Posterior vena cava (tissue), 2 donors: ENCODE measurements at places on chromosomes 7 and 10.

DNA sequence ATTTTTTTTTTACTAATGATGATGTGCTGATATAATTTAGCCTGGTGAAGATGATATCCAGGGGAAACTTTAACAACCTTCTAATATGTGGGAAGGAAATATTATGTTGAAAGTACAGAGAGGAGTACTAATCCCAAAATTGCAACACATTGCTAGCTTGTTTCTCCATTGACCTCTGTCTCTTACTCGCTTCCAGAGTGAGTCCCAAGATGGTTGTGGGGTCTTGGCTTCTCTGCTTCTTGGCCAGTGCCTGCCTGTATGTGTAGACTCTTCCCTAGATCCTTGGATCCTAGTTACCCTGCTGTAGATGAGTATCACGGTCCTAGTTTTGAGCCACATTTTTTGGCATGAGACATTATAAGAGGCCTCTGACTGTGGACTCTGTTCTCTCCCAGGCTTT, 17.5 kb downstream of the BMPER start:
- DNase-seq: no peak

- DNase-seq: no peak
Observed at GRCh38 chr7:99843808-99844207, 16.0 kb downstream of the CYP3A43 start.

DNA sequence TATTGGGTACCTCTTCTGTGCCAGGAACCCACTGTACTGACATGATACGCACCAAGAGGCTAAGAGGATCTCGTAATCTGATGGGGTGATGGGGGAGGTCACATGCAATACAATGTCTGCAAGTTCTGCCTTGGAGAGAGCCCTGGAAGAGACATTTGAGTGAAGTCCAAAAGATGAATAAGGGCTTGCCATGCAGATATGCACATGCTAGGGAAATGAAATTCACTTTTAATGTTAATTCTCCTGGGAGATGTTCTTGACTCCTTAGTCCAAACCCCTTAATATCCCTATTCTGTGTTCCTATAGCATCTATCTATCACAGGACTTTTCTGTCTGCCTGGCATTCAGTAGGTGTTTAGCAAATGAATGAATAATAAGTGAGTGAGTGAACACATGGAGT, 54.0 kb upstream of the GLCCI1 start:
- DNase-seq: no peak

DNA sequence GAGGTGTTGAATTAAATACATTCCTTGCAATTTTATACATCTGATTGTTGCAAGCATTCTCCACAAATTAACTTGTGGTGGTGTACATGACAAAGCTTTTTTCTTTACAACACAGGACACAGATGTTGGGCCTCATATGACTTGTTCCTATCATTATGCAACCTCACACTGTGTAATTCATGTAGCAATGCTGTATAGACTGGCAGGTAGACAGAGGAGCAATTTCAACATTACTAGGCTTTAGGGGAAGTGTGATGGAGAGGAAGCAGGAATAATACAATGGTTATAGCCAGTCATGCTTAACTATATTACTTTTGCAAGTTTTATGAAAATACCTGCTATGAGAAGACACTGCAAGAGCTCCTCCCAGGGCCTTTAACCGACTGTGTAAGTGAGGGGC, 832.1 kb downstream of the CNTNAP2 start:
- DNase-seq: no peak

DNA sequence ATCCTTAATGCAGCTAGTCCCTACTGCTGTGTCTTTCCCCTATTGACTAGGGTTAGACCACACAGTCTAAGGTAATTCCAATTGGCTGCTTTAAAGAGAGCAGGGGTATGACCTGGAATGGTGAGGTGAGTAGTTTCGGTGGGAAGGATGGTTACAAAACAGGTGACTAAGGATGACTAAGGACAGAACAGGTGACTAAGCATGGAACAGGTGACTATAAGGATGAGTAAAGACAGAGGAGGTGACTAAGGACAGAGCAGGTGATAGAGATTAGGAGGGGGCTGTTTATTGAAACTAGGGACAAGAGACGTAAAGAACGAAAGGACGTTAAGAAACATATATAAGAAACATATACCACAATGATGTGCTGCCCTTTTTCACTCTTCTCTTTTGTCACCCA, 145.1 kb upstream of the TMEM106B start:
- no peak for DNase-seq

DNA sequence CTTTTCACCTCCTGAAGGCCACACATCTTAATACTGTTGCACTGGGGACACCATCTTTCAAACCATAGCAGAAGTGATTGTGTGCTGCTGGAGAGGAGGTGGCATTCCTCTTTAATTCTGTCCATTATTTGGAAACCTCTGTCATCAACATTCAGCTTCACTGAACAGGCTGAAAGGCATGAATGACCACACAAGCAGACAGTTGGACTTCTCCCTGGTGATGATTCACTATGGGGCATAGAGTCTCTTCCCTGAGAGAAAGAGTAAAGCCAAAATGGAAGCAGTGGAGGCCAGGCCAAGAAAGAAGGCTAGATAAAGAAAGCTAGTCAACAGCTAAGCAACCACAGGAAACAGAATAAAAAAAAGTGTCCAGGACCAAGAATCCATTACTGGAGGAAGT, 113.1 kb upstream of the VSTM2A start:
- DNase-seq: no peak

GRCh38 chr7:12987238-12987637, 299.8 kb downstream of the ARL4A start:
- no peak for DNase-seq

DNA sequence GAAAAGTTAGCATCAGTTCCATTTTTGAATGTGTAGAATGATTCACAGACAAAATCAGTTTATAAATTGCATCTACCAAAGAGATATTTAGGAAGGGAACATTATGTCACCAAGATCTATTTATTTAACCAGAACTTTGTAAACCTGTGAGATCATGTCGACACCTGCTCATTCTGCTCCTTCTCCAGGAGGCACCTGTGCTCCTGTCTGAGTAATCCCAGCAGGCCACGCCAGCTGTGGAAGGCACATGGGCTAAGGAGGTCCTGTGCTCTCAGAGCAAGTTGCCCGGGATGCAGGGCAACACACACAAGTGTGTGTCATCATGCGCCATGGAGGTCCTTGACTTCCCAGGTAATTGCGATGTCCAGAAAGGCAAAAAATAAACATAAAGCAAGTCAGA, 45.5 kb upstream of the ADARB2 start:
- DNase-seq: no peak

DNA sequence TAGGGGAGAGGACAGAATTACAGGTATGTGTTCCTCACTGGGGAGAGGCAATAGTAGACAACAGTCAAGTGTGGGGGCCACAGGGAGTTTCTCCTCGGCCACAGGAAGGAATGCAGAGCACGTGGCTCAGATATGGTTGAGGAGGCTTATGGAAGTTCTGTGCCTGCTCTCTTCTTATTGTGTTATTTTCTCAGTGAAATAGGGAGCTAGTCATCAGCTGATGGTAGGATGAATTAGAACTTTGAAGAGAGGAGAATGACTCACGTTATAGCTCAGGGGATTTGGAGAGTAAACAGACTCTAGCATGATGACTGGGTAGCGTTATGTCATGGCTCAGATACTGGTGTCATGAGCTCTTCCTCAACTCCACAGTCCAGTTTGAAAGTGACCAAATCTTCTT, 308.3 kb upstream of the IGFBP3 start:
- DNase-seq: no peak

GRCh38 chr7:21134631-21135030, 293.3 kb upstream of the SP4 start:
- no peak for DNase-seq

- peak; percentile 77 for DNase-seq
Observed at GRCh38 chr10:71080381-71081228, 131.8 kb upstream of the UNC5B start.

GRCh38 chr7:48312151-48312550, 140.9 kb downstream of the ABCA13 start:
- no peak for DNase-seq

DNA sequence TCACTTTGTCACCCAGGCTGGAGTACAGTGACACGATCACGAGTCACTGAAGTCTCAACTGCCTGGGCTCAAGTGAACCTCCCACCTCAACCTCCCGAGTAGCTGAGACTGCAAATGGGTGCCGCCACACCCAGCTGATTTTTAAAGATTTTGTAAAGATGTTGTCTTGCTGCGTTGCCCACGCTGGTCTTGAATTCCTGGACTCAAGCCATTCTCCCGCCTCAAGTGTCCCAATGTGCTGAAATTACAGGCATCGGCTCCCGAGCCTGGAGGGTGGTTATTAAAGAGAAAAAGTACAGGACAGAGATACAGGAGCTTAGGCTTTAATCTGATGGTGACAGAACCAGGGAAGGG, 55.1 kb downstream of the KCTD7 start:
- no peak for DNase-seq

DNA sequence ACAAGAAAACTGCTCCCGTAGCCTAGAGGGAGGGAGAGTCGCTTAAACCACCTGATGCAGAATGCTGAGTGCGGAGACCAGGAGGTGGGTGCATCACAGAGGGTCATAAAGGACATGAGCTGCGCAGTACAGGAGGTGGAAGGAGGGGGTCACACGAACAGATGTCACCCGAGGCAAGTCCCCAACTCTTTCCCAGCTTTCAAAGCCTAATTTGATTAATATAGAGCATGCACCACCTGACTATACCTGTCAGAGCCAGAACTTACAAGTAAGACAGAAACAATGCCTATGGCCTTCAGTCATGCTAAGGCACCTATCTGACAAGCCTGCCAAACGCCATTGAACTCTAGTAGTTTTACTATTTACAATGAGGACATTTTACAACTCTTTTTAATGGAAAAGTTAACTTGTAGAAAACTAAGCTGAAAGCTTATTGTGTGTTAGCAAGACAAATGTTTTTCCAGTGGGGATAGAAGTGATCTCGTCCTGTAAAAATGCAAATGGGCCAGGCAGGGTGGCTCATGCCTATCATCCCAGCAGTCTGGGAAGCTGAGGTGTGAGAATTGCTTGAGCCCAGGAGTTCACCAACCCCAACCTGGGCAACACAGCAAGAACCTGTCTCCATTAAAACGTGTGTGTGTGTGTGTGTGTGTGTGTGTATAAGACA, 1.1 kb upstream of the VOPP1 start:
- no peak for DNase-seq
